ENCODE measurements at places on chromosomes 5 and 9. TPM values are rescaled to one million over a fixed set of nuclear protein-coding genes. Genes with fewer than 3 reads are reported as not detected.

DMRTA1 gene
- total RNA-seq, result not detected

NR6A1 gene
- 0.61 TPM for total RNA-seq

SKIC3 gene
- total RNA-seq, result 78.1 TPM

ANKRD18B gene
- total RNA-seq, result 1.5 TPM

AGGF1 gene
- 26.5 TPM for total RNA-seq

CD14 gene
- 0.62 TPM for total RNA-seq

ORM2 gene
- not detected for total RNA-seq

CCDC112 gene
- total RNA-seq, result 1.7 TPM

Data from activated CD4-positive, alpha-beta memory T cell treated with anti-CD3 and anti-CD28 coated beads for 36 hours (primary cell).